ENCODE measurements at places on chromosomes 2 and 18.

DNA sequence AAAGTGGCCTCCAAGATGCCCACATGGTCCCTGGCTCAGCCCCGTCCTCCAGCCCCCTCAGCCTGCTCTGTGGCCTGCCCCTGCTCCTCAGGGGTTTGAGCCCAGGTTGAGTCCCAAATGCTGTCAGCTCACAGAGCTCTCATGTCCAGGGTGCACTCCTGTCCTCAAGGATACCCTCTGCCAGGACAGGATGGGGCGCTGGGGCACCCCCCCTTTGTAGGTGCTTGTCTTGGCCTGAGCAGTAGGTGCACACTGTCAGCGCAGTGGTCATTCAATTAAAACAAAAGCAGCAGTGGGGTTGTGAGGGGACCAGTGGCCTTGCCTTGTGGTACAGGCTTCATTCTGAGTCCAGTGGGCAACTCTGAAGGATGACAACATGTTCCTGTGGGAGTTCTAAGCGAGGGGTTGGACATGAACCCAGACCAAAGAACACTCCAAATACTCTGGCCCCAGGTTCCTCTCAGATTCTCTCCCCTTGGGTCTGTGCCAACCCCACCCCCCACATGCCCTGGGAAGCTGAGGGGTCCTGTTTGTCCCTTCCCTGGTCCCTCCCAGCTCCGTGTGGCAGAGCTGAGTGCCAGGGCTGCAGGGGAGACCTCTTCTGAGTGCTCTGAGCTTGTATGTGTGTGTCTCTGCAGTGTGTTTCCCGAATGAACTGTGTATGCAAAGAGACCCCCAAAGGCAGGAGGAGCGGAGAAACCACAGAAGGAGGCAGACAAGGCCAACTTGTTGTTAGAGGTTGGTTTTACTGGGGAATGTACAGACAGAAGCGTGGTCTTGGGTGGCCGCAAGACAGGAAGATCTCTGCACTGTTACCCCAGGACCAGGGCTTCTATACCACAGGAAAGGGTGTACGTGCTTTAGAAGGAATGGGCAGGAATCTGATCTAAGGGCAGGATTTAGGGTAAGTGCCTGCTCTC is 155.6 kb upstream of the HS6ST1 start:
- H3K4me3 ChIP-seq: no peak overlapping the region
- H3K4me1 ChIP-seq: peaks cover 5% of the 10 kb centered on the region
- peaks cover 4% of the 10 kb centered on the region for H3K36me3 ChIP-seq
- no peak overlapping the region for H3K27ac ChIP-seq
- no peak for DNase-seq

DNA sequence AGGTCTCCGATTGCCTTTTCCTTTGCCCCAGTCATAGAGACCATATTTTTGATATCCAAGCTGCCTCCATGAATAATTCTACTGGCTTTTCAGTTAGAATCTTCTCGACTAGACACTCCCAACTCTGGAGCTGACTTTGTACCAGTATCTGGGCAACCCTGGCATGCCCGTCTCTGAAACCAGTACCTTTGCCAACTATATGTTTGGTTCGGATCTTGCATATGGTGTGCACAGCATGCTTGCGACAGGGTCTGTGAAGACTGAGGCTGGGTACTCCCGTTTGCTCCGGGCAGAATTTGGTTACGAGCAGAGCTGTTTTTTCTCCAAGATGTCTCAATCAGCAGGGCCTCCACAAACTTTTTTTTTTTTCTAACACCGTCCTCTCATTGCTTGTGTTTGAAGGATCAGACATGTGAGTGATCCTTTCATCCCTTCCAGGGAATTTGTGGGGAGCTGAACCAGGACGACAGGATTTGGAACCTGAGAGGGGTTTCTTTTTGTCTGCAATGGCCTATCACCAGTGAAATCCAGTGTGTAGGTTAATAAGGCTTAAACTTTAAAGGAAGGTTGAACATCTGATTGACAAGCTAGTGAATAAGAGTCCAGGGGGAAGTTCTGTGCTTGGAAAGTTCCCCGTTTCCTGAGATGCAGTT is 322.3 kb downstream of the MYCN start:
- H3K27ac ChIP-seq: no peak overlapping the region
- DNase-seq: no peak
- H3K36me3 ChIP-seq: no peaks in the 10 kb centered on the region
- no peak overlapping the region for H3K4me3 ChIP-seq
- H3K4me1 ChIP-seq: no peaks in the 10 kb centered on the region

GRCh38 chr2:60490441-60490840 is 63.0 kb downstream of the BCL11A start:
- no peaks in the 10 kb centered on the region for H3K36me3 ChIP-seq
- H3K4me1 ChIP-seq: no peaks in the 10 kb centered on the region
- no peak for DNase-seq
- no peak overlapping the region for H3K4me3 ChIP-seq
- H3K27ac ChIP-seq: no peak overlapping the region

- no peak for DNase-seq
- no peaks in the 10 kb centered on the region for H3K27me3 ChIP-seq
- H3K36me3 ChIP-seq: no peaks in the 10 kb centered on the region
- H3K4me1 ChIP-seq: no peaks in the 10 kb centered on the region
These were observed 82.0 kb downstream of the PMS1 start for GRCh38 chr2:189866296-189866695.

GRCh38 chr2:135839713-135840112 is 2.7 kb upstream of the LCT start:
- H3K27ac ChIP-seq: no peak overlapping the region
- DNase-seq: no peak
- H3K4me3 ChIP-seq: no peak overlapping the region
- peaks cover 10% of the 10 kb centered on the region for H3K4me1 ChIP-seq
- peaks cover 23% of the 10 kb centered on the region for H3K36me3 ChIP-seq

DNA sequence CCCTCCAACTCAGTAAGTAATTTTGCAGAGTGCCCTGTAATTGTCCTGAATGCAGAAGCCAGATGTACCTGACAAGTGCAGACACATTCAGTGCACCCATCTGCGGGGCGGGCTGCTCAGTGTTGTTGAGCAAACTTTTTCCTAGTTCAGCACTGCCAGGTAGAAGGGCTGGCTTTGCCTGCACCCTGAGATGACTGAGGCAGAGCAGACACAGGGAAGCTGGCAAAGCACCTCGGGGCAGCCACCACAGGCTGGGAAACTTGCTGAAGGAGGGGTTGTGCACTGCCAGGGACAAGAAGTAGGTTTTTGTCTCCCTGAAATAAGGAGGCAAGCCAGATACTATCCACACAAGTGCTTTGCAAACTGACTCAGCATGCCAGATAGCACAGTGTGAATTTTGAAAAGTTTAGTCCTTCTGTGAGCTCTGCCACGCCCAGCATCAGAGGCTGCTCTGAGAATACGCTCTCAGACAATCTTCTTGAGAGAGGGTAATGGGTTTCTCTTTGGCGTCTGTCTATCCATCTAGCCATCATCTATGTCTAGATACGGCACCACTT is 62.3 kb downstream of the SOWAHC start:
- peaks cover 63% of the 10 kb centered on the region for H3K27me3 ChIP-seq
- no peak overlapping the region for H3K4me3 ChIP-seq
- H3K36me3 ChIP-seq: no peaks in the 10 kb centered on the region
- no peak overlapping the region for H3K27ac ChIP-seq
- H3K4me1 ChIP-seq: peaks cover 5% of the 10 kb centered on the region
- DNase-seq: no peak

Data from T-helper 17 cell (primary cell).